ENCODE measurements at places on chromosomes 6 and 20.

GRCh38 chr6:160355001-160355400 lies 6.8 kb downstream of the SLC22A3 start:
- DNase-seq = no peak

DNA sequence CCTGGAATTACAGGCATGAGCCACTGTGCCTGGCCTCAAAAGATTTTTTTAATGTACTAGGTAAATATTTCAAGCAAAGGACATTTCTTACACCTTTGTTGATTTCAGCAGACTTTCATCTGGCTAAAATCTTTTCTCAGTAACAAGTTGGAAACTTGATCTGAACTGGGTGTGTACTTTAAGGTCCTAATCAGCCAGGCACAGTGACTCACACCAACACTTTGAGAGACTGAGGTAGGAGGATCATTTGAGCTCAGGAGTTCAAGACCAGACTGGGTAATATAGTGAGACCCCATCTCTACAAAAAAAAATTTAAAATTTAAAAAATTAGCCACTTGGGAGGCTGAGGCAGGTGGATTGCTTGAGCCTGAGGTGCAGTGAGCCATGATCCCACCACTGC lies 7.0 kb upstream of the RALGAPA2 start:
- DNase-seq = no peak

DNA sequence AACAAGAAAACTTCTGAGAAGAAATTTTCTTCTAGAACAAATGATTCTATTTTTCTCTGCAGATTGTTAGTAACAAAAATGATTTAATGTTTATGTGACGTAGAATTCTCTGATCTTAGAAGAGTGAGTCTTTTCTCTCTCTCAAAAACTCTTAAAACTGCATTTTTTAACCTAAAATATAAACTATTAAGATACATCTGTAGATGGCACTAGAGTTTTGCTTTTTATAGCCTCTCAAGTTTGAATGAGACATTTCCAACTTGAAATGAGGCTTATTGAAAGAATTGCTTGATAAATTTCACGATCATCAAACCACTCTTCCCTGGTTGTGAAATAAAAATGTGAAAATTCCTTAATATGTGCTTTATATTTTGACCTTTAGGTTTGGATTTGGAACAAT lies 53.8 kb downstream of the PHF3 start:
- DNase-seq = no peak

GRCh38 chr6:86558318-86558717 lies 379.0 kb upstream of the HTR1E start:
- DNase-seq = no peak

- DNase-seq = no peak
Measured at GRCh38 chr6:11207199-11207968, 25.1 kb downstream of the NEDD9 start.

DNA sequence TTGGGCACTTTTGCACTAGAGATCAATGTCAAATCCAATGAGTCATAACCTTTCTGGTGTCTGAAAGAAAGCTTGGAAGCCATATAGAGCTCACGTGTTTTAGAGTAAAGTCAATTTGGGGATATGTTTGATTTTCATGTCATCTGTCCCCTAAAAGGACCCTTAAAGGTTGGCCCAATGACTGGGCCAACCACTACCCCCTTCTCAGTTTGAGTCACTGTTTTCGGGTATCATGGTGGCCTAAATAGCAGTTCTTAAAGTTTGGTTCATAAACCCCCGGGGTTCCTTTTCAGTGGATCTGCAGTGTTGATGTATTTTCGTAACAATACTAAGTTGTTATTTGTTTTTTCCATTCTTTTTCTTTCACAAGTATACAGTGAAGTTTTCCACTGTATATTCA lies 327.6 kb downstream of the PRL start:
- no peak for DNase-seq

DNA sequence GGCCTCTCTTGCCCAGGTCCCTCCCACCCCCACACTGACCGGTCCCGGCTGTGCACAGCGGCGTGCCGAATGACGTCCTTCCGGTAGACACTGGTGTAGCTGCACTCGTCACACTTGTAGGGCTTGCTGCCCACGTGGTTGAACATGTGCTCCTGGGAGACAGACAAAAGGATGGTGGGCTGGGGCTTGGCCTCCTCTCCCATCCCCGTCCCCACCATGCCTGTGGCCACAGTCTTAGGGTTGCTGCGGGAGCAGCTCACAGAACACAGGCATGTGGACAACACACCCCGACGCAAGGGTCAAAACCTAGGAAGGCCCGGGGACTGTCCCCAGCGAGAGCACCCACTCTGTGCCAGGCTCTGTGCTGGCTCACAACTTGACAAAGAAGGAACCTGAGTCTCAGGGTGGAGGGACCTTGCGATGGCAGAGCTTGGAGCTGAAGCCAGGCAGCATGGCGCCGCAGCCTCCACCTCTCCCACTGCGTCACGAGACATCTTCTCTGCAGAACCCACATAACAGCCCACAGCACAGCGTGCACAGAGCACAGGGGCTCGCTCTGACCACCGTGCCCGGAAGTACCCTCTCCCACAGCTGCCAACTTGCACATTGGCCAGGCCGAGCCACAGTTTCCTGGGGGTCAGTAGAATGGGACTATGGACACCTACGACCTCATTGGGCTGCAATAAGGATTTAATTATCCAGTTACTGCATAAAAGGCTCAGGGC lies 9.8 kb downstream of the ZNF335 start:
- DNase-seq = no peak

GRCh38 chr6:63813566-63814120 lies 178.0 kb downstream of the PHF3 start:
- DNase-seq = no peak

DNA sequence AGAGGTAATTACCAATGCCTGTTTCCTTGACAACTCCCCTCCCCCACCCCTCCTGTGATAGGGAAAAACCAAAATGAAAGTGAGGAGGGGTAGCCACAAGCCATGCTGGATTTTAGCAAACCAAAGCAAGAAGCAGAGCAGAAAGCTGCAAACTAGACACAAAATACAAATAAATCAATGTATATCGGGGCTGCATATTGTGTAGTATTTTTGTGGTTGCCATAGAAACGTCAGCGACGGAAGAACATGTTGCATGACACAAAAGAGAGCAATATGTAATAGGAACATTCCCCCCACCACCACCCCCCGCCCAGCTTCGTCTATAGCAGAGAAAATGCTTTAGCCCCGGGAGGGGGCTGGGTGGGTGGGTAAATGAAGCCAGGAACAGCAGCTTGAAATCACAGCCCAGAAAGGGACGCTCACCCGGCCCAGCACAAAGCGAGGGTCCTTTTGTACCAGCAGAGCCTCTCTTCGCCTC lies 548 bp downstream of the AGPAT4 start:
- peak; percentile 1 for DNase-seq

GRCh38 chr6:115896538-115897129 lies 164.1 kb downstream of the FRK start:
- DNase-seq = no peak

DNA sequence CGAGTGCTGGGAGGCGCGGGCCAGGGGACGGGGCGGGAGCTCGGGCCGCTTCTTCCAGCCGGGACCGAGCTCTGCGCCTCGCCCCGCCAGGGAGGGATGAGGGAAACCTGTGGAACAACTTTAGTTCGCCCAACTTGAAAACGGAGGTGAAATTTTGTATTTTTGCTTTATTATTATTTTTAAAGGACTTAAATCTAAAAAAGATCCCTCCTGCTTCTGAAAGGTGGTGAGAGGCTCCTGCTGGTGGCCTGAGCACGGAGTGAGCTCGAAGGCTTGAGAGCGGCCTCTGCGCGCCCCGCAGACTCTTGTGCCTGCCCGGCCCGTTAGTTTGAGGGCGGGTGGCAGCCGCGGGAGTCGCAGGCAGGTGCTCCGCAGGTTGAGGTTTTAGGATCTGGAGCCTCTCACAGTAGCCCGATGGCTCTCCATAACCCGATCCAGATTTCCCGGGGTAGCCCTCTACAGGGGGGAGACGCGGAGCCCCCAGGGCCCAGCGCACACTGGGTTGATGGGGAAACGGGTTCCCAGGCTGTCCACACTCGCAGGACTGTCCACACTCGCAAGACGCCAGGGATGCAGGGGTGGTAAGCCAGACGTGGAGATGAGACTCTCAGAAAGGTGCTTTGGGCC lies 46.2 kb upstream of the SUPT3H start:
- DNase-seq = peak; percentile 9

DNA sequence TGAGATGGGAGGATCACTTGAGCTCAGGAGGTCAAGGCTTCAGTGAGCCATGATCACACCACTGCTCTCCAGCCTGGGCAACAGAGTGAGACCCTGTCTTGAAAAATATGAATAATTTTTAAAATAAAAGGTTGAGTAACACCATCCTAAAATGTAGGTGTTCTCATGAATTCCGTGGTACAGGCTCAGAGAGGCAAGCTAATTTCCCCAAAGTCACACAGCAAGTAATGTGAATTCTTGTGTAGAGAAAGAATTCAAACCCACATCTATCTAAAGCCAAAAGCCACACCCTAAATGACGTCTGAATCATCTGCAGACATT lies 80.5 kb downstream of the ZNF217 start:
- DNase-seq = no peak

- no peak for DNase-seq
Measured at GRCh38 chr6:66161546-66162108, 454.6 kb upstream of the EYS start.

DNA sequence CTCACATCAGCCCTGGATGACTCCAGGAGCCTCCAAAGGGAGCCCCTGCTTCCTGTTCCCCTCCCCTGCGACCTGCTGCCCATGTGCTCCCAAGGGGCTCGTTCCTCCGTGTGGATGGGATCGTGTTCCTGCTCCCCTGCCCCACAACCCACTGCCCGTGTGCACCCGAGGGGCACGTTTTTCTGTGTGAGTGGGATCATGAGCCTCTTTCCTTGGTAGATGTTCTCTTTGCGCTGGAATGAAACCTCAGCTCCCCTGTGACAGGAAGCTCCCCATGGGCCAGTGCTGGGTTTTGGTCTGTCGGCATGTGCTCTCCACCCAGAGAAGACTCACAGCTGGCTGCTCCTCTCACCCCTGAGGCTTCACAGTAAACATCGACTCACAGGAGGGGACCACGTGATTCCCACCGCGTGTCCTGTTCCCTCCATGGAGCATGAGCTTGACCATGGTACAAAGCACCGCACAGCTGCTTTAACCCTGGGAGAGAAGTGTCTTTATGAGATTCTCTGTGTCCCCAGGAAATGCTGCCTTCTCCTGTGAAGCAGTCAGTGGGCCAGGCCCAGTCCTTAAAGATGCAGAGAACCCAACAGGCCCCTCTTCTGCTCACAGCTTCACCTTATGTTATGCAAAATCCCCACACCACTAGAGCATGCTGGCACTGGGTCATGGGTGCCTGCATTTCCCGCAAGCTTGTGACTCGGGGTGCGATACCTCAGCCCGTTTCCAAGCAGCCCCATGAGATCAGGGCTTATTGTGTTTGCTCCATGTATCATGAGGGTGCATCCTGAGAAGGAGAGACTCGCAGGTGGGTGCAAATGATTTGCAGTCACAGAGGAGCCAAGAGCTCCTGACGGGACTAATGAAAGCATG lies 215.1 kb downstream of the ERMARD start:
- no peak for DNase-seq

DNA sequence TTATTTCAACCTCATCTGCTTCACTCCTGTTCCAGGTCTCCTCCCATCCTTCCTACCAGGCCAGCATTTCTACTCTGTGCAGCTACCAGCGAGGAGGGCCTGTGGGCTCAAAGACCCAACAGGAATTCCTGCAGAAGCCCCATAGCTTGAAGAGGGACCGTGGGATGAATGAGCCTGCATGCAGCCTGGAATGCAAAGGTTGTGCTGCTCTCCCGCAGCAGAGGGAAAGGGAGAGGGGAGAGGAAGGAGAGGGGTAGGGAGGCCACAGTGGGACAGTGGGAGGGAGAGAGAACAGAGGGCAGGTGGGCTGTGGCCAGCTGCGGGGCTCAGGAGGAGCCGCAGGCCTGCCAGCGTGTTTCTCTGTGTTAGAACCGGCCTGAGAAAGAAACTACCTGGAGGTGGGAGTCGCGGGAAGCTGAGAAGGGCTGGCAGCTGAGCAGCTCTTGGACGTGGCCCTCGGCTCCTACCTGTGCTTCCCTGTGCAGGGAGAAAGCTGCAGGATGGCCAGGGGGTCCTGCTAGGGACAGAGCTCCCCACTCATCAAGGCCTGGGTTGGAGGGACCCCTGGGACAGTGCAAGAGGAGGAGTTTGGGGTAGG lies 66.1 kb upstream of the MLN start:
- DNase-seq = no peak

GRCh38 chr6:111573892-111574797 lies 31.5 kb downstream of the TRAF3IP2 start:
- no peak for DNase-seq

- no peak for DNase-seq
Measured at GRCh38 chr6:56567501-56567900, 75.2 kb downstream of the DST start.

DNA sequence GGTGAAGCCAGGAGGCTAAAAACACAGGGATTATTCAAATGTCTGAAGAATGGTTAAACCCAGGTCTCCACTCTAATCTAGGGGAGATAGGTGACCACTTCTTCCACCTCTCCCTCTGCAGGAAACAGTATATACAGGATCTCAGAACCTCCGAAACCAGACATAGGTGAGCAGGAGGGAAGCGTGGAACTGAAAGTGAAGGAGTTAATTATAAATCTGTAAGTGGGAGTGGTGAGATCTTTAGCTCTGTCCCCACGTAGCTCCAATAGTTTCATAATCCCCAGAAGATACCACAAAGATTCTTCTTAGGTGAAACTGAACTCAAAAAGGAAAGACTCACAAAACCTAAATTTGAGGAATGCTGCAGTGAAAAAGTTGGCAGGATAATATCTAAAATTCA lies 76.8 kb downstream of the THEMIS start:
- no peak for DNase-seq

GRCh38 chr20:56391596-56392131 lies 351 bp downstream of the AURKA start:
- no peak for DNase-seq

DNA sequence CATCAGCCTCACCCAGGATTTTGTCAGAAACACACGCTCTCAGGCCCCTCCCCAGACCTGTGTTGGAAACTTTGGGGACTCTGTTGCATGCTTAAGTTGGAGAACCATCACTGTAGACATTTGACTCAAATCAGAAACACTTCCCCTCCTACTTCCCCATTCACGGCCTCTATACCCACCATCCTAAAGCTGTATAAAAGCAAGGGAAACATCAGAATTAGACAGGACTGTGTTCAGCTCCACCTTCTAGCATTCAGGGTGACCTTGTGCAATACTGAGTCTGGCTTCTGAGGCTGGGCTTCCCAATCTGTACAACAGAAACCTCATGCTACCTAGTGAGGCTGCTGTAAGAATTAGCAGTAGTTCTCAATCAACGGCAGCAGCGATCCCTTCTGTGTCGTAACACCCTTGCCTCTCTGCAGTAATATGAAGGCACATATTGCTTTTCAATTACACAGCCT lies 252.3 kb downstream of the LY86 start:
- DNase-seq = no peak
